8988T (cell line): ENCODE measurements at places on chromosomes 4 and X.

GRCh38 chr4:103721251-103721650 is 1.5 kb upstream of the TACR3 start:
- DNase-seq, result no peak

GRCh38 chr4:4709736-4710135 is 149.7 kb upstream of the MSX1 start:
- no peak for DNase-seq

- no peak for DNase-seq
These were observed 55.0 kb downstream of the PRPS1 start for GRCh38 chrX:107683124-107683895.

DNA sequence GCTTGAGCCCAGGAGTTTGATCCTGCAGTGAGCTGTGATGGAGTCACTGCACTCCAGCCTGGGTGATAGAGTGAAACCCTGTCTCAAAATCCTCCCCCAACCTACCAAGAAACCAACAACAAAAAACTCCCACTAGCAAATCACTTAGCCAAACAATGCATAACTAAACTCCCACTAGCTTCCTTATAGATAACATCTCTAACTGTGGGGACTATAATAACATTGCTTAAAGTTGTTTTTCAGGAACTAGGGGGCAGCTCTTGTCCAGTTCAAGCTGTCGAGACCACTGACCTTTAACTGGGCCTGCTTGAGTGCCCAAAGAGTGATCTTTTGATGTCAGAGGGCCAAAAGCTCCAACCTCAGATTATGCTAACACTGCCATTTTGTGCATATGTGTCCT is 81.7 kb downstream of the FREM3 start:
- DNase-seq, result no peak

GRCh38 chr4:150773729-150774449 is 191.9 kb downstream of the MAB21L2 start:
- DNase-seq, result no peak

DNA sequence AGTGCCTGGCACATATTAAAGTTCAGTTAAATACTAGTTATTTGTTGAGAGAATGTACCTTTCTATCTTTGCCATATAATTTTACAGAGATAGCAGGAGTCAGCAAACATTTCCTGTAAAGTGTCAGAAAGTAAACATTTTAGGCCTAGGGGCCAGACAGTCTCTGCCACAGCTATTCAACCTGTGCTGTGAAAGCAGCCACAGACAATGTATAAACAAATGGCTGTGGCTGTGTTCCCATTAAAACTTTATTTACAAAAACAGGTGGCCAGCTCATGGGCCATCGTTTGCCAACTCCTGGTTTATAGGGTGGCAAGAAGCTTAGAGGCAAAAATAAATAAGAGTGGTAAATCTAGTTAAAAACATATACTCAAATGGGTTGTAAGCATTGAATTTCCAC is 34.0 kb upstream of the BRS3 start:
- DNase-seq, result no peak

DNA sequence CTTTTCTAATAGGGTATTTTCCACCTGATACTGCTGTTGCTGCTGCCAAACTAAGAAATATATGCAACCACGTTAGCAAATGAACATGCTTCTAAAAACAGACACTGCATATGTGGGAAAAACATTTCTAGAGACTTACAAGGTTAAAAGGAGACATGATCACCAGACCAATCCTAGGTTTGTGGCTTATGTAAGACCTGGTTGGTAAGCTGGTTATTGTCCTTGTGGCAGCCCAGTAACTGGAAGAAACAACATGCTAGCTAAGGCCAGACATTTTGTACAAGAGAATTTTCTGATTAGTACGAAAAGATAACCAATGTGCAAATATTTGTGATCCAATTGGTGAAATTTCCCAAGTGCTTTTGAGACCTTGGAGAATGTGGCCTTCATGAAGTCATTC is 112.0 kb downstream of the AFF2 start:
- DNase-seq, result no peak

DNA sequence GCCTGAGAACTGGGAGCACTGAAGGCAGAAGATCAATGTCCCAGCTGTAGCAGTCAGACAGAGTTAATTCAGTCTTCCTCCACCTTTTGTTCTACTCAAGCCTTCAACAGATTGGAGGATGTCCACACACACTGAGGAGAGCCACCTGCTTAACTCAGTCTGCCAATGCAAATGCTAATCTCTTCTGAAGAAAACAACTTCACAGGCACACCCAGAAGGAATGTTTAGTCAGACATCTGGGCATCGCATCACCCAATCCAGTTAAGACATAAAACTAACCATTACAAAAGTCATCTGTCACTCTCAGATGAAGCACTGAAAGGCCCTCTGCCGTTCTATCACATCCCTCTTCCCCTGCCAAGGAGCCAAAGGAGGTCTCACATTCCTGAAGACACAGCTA is 173.7 kb downstream of the CENPC start:
- no peak for DNase-seq

DNA sequence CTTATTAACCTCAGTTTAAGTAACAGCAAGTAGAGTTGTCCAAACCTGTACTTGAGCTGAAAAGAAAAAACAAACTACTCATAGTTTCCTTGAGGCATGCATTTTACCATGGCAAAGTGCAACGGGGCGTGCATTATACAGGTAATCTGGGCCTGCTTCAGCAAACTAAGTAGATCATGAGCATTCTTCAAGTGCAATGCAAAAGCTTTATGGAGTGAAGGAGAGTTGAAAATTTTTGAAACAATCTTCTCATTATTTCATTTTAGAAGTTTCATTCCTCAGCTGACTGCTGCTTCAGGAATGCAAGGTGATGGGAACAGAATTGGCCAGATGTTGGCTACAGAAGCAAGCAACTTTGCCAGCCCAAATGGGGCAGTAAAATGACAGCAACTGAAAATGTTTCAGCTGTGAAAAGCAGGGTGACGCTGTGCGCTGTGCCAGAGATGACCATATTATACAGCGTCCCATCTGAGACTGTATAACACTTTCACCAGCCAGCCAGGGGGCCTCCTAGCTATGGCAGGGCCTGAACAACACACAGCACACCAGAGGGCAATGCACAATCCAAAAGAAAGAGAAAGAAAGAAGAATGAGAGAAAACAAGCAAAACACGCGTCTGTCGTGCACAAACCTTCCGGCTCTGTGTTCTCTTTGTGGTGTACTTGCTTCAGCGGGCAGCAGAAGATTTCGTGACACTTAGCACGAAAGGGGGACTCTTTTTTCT is 145.5 kb upstream of the FGF13 start:
- DNase-seq, result no peak

GRCh38 chr4:110514889-110515479 is 39.0 kb downstream of the ENPEP start:
- DNase-seq, result no peak

DNA sequence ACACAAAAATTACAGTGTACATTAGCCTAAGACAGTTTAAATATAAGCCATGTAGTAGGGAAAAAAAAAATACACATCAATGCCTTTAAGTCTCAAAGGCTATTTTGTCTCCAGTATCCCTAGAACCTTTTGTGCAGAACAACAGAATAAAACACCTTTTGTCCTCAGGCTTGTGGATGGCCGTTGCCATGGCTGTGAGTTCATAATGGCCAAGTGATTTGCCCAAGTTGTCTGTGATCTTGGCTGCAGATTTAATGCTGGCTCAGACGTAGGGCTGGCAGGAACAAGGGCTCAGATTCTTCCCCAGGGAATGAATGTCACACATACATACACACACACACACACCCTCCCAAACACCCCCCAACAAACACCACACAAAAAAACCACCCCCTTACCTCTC is 25.3 kb downstream of the GPM6B start:
- DNase-seq, result no peak

DNA sequence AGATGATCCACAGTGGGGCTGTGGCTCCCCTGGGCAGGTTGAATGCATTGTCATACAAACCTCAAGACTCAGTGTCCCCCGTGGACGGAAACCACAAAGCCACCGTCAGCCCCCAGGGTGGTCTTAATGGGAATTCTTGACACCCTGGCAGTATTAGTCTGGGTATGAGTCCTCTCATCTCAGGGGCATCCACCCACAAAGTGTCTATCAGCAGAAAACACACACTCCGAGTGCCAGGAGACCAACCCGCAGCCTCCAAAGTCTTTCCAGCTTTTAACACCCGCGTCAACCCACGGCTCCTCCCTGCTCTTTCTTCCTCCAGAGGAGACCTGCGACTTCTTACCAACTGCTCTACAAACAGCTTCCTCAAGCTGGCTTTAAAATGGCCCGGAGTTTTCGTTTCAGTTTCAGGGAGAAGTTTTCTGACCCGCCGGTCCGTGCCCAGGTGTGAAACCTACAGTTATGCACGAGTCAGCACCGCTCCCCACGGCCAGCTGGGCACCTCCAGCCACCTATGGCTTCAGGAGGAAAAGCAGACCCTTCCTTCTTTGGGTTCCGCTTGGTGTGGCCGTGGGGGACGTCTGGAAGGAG is 14.4 kb upstream of the ASMTL start:
- DNase-seq, result no peak

GRCh38 chrX:22325096-22325495 is 52.4 kb downstream of the CBLL2 start:
- no peak for DNase-seq

DNA sequence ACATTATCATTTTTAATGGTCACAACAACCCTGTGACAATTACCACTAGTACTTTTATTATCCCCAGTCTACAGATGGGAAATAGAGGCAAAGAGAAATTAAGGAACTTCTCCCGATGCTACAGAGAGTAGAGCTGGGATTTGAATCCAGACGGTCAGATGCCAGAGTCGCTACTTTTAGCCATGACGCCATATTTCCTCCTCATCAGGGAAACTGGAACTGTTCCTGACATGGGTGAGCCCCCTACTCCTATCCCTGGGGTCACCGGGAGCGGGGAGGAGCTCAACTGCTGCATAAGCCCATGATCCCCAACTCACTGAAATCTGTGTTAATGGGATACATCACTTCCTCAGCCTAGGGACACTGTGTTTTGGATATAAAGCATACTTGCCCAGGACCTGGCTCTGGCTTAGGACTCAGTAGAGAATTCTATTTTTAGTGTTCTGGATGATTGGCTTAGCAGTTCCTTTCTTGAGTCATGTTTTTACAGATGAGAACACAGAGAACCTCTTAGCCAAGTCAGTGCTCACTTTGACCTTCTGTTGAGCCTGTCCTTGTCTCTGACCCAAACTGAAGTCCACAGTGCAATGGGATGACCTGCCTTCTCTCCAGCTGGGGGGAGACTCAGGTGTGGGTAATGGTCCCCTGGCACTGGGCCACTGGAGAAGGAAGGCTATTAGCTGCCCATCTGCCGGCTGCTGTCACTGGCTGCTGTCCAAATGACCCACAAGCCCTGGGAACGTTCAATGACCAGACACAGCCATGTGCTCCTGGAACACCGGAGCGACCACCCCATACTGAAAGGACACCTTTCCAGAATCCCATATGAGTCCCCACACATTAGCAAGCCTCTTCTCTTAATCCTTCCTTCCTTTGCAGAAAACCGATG is 90.8 kb upstream of the SHISA3 start:
- DNase-seq, result no peak

- DNase-seq, result no peak
These were observed 12.4 kb upstream of the CTBP1 start for GRCh38 chr4:1261107-1261928.

- no peak for DNase-seq
These were observed 7.3 kb downstream of the TRIM75 start for GRCh38 chr4:165060938-165061337.

- DNase-seq, result no peak
These were observed 58.4 kb upstream of the STS start for GRCh38 chrX:7088968-7089615.

GRCh38 chr4:7429069-7429416 is 5.7 kb downstream of the PSAPL1 start:
- no peak for DNase-seq

- DNase-seq, result no peak
These were observed 94.7 kb upstream of the GPM6B start for GRCh38 chrX:13911586-13911985.

- no peak for DNase-seq
These were observed 250.5 kb upstream of the PRKX start for GRCh38 chrX:3963980-3964379.

GRCh38 chr4:93719552-93719951 is 109.0 kb upstream of the ATOH1 start:
- no peak for DNase-seq

- DNase-seq, result no peak
These were observed 236.6 kb downstream of the RASL11B start for GRCh38 chr4:53098681-53099121.
